ENCODE measurements at places on chromosomes 3 and 15.

GRCh38 chr3:45048244-45048643 lies 22.1 kb downstream of the CLEC3B start:
- no peak for DNase-seq

GRCh38 chr15:101698314-101698713 lies 26.0 kb downstream of the TARS3 start:
- no peak for DNase-seq

GRCh38 chr3:15653321-15653720 lies 51.8 kb downstream of the BTD start:
- DNase-seq = no peak

- no peak for DNase-seq
Observed at GRCh38 chr15:73183071-73183470, 130.8 kb downstream of the NEO1 start.

DNA sequence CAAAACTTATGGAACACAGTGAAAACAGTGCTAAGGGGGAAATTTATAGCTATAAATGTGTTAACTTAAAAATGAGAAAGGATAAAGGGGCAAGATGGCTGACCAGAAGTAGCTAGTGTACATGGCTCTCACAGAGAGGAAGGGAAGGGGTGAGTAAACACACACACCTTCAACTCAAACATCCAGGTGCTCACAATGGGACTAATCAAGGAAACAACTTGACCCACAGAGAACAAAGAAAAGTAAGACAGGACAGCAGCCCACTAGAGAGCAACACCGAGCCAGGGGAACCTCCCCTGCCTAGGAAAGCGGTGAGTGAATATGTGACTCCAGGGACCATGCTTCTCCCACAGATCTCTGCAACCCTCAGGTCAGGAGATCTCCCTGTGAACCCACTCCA lies 85.0 kb upstream of the UBP1 start:
- DNase-seq = no peak

- DNase-seq = no peak
Observed at GRCh38 chr15:74725845-74726773, 781 bp upstream of the CYP1A1 start.

DNA sequence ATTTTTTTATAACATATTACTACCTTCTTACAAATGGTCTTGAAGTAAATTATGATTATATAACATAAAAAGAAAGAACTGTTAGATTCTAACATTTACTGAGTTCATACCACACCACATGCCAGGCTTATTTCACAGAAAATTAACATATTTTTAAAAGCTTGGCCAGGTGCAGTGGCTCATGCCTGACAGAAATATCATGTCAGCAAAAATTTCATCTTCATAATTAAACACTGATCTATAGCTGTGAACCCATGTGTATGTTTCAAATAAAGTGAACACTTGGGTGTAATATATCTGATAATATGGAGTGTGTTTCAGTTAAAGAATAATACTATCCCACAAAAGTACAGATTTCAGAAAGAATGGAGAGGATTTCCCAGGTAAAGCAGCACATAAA lies 296.5 kb downstream of the SI start:
- DNase-seq = no peak

DNA sequence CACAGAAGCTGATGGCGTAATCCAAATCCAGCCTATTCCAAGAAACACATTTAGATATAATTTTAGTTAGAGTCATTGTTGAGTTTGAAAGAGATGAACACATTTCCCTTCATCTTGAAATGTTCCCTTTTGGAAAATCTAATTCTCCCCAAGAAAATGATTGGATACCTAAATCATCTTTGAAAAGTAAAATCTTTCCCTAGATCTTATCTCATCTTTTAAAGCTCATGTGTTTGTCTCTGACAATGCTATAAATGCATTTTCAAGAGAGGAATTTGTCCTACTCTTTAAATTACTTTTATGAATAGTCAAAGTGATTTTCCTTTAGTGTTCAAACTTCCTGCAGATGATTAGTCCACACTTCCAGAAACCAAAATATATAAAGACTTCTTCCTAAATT lies 82.6 kb upstream of the CNTN6 start:
- DNase-seq = no peak

GRCh38 chr3:192751148-192751547 lies 23.8 kb upstream of the FGF12 start:
- no peak for DNase-seq

DNA sequence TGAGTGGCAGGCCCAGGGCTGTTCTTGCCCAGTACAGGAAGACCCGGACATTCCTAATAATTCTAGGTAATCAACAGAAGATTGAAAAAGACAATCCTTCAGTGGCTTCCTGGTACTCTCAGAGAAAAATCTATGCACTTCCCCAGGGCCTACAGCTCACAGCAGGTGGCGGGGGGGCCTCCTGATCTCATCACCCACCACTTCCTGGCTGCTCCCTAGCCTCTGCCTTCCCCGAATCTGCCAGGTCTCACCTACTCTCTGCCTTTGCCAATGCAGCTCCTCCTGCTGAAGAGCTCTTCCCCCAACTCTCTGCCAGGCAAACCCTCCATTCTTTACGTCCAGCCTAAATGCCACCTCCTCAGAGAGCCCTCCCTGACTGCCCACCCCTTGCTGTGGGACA lies 37.5 kb downstream of the EHD4 start:
- DNase-seq = no peak
